Astrocyte of the hippocampus (primary cell): ENCODE measurements at places on chromosomes 4 and X.

GRCh38 chr4:102217775-102218355, 127.4 kb downstream of the SLC39A8 start:
- no peak for DNase-seq

GRCh38 chrX:10070714-10071436, 85.9 kb upstream of the CLCN4 start:
- DNase-seq: no peak

- no peak for DNase-seq
Measured at GRCh38 chrX:63720293-63720692, 64.7 kb downstream of the ARHGEF9 start.

GRCh38 chr4:3711183-3712111, 54.7 kb upstream of the ADRA2C start:
- no peak for DNase-seq

GRCh38 chr4:47954245-47954644, 39.9 kb upstream of the NFXL1 start:
- no peak for DNase-seq

- no peak for DNase-seq
Measured at GRCh38 chrX:17448188-17448587, 73.2 kb downstream of the NHS start.

DNA sequence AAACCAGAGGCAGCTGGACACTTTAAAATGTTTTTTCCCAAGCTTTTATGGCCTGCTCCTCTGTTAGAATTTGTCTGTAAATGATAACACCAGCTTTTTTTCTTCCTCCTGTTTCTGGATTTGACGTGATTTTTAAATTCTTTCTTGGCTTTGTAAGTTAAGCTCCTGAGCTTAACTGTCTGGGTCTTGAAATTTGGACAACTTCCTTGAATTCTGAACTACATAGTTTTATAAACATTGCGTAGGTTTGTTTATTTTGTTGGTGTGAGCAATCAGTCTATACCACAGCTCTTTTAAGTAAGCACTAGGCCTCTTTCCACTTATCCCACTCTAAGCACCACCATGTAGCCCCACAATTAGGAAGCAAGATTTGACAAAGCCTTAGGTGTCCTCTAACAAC, 144.4 kb upstream of the GUCY1A1 start:
- DNase-seq: no peak

DNA sequence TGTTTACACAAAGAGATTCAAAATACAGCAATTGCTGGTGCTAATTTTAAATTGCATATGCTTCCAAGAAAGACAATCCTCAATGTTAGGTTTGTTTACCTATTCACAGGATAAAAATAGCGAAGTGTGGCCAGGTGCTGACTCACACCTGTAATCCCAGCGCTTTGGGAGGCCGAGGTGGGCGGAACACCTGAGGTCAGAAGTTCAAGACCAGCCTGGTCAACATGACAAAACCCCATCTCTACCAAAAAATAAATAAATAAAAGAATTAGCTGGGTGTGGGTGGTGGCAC, 77.7 kb downstream of the OPHN1 start:
- no peak for DNase-seq

- peak; percentile 70 for DNase-seq
Measured at GRCh38 chr4:184825141-184825895, 450 bp downstream of the ACSL1 start.

- no peak for DNase-seq
Measured at GRCh38 chr4:89216866-89217265, 90.7 kb downstream of the GPRIN3 start.

- no peak for DNase-seq
Measured at GRCh38 chrX:17788956-17789562, 51.8 kb downstream of the SCML1 start.

GRCh38 chr4:167883266-167883665, 209.1 kb upstream of the ANXA10 start:
- DNase-seq: no peak

GRCh38 chrX:72182924-72183323, 1.4 kb downstream of the PIN4 start:
- no peak for DNase-seq

- DNase-seq: peak; percentile 49
Measured at GRCh38 chrX:65690057-65690855, 22.8 kb downstream of the MSN start.

DNA sequence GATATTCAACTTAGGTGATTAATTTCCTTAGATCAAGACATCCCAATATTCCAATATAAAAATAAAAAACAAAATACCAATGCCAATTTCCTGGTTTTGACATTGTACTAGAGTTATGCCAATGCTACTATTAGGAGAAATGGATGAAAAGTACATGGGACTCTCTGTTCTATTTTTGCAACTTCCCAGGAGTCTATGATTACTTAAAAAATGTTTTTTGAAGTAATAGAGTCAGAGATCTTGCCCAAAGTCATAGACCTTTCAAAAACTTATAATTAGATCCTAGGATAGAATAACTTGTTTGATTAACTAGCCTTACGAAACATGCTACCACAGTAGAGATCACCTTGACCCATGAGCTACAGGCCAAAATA, 73.6 kb upstream of the MAOA start:
- DNase-seq: no peak

DNA sequence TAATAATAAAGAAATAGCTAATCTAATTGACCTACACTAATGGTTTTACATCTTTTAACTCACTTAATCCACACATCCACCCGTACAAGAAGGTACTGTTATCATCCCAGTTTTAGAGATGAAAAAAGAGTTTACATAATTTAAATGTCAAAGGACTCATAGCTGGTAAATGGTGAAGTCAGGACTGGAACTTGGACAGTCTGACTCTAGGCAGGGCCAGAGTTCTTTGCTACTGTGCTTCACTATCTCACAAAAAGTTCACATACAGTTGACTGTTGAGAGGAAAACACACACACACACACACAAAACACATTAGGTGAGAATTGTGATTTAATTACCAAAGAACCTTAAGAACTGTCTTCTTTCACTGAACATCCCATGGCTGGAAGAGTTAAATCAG, 71.2 kb upstream of the PRSS48 start:
- DNase-seq: no peak

- peak; percentile 30 for DNase-seq
Measured at GRCh38 chrX:120456973-120457372, 12.1 kb downstream of the LAMP2 start.

GRCh38 chrX:136779346-136779781, 1.4 kb downstream of the ARHGEF6 start:
- no peak for DNase-seq

GRCh38 chr4:53706422-53707032, 115.2 kb upstream of the LNX1 start:
- peak; percentile 73 for DNase-seq

DNA sequence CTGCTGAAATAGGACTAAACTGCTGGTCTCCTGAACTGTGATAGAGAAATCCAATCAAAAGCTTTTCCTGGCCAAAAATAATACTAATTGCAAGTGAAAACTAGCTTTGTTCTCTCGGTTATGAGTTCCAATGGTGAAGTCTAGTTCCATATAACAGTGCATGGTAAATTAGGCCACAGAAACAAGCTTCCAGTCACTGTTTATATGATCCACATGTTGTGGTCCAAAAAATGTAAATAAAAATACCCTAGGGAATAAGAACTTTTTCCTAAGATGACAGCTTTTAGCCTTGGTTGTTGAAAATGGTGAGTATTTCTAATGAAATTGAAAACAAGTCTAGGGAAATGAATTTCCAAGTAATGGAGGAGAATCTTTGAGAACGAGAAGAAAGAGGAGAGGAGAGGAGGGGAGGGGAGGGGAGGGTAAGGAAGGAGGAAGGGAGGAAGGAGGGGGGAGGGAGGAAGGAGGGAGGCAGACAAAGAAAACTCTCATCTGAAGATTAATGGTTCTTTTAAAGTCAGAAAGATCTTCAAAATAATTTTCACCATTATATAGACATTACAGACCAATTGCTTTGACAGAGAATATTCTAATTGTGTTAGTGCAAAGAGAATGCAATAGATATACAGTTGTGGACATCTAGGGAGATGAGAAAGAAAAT, 26.1 kb downstream of the PALLD start:
- no peak for DNase-seq

- no peak for DNase-seq
Measured at GRCh38 chr4:84623661-84624060, 40.7 kb downstream of the CDS1 start.

GRCh38 chr4:53195815-53196661, 169.8 kb downstream of the SCFD2 start:
- no peak for DNase-seq

DNA sequence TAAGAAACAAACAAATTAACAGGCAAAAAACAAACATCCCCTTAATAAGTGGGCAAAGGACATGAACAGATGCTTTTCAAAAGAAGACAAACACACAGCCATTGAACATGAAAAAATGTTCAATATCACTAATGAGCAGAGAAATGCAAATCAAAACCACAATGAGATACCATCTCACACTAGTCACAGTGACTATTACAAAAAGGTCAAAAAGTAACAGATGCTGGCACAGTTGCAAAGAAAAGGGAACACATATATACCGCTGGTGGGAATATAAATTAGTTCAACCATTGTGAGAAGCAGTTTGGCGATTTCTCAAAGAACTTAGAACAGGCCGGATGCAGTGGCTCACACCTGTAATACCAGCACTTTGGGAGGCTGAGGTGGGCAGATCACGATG, 146.1 kb upstream of the NEIL3 start:
- peak; percentile 72 for DNase-seq

DNA sequence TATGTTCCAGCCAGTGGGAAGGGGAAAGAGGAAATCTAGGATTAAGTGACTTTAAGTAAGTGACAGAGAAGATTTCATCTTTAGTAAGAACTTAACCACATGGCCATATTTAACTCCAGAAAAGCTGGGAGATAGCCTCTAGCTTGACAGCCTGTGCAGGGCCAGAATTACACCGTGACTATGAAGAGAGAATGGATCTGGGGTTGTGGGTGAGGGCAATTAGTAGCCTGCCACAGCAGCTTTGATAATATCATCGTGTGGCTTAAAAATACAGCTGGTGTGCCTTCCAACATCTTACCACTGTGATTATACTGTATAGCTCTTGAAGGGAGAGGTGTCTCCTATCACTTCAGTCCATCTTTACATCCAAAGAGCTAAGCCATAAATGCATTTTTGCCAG, 57.6 kb upstream of the TBC1D9 start:
- no peak for DNase-seq

DNA sequence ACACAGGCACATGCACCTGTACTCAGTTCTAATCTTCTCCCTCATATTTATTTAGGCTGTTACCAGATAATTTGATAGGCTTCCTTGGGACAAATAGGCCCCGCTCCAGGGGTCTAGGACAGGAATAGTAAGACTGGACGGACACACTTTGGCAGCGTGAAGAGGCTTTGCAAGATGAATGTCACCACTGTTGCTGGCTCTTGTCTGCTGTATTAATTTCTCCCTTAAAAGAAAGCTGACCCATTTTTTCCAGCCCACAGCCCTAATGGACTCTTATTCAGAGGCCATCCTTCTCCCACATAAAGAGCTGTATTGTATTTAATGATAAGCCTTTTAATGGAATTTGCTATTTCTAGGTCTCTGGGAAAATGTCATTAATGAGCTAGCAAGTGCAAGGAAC, 18.0 kb downstream of the FAM184B start:
- DNase-seq: no peak

DNA sequence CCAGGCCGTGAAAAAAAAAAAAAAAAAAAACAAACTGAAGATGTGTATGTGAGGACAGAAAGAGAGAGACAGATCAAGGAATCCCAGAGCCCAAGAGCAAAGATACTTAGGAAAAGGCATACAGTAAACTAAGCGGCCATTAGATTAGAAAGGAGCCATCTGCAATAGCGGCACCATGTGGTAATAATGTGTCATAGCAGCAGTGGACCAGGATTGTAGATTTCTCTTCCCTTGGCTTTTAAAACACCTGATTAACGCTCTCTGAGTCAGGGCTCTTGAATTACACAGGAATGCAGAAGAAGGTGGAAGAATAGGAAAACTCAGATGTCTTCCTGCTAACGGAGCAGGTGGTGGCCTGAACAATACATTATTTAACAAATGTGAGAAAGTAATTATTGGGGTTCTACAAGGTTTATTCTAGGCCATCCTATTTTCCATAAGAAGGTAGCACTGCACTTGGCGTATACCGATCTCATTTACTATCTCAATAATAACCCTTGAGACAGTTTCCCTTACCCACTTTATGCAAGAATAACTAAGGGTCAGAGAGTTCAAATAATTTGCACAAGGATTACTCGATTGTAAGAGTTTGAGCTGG, 182.7 kb downstream of the KCNIP4 start:
- peak; percentile 76 for DNase-seq

- no peak for DNase-seq
Measured at GRCh38 chrX:133085785-133086184, 11.1 kb downstream of the USP26 start.

GRCh38 chr4:92231511-92231910, 72.3 kb upstream of the GRID2 start:
- no peak for DNase-seq

DNA sequence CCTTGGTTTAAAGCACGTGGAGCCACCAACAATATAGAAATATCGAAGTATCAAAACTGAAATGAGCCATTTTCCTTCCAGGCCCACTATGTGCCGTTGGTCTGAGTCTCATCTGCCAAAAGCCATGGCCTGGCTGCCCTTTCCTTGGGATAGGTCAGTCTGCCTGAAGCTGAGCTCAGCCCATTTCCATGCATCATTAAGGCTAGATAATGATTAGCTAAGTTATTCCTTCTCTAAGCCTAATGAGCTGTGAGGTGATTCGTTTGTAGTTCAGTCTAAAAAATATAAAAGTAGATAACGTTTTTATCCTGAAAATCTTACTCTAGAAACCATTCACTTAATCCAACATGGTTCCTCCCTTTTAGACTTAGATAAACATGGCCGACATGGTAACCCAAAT, 936.2 kb upstream of the LCORL start:
- DNase-seq: no peak

DNA sequence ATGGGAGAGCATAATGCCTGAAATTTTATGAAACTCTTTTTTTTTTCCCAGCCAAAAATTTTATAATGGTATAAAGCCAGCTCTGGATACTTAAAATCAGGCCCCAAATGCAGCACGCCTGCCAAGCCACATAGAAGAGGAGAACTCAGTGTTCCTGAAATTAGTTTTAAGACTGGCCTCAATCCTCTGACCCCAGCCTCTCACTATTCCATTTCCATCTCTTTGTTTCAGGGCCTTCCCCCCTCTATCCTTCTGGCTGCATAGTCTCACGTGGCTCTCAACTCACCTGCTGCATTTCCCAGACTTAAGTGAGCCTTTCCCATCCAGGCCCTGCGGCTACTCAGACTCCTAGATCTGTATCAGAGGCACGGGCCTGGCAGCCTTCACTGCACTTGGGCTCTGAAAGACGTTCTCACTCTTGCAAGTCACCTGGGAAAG, 5.2 kb upstream of the CBR4 start:
- no peak for DNase-seq

GRCh38 chr4:4582653-4583052, 40.8 kb upstream of the STX18 start:
- DNase-seq: no peak
